Stimulated activated CD8-positive, alpha-beta memory T cell treated with anti-CD3 and anti-CD28 coated beads, Interleukin-12 subunit alpha, Interleukin-12 subunit beta, amount 100 ng/mL, for 1 hour (primary cell): ENCODE measurements at places on chromosomes 4 and X.

DNA sequence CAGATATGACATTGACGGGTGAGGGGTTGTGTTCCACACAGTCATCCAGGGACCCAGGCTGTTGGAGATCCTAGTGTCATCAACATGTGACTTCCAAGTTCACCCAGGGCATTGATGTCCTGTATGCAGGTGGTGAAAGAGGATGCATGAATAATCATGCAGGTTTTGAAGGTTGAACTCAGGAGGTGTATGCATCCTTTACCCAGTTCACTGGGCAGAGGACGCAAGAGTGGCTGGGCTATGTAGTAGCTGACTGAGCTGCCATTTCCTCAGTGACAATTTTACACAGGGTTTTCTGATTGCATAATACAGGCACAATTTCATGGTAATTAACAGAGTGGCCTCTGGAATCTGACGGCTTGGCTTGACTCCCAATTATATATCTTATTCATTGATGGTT lies 323.0 kb downstream of the HS3ST1 start:
- no peak for DNase-seq

DNA sequence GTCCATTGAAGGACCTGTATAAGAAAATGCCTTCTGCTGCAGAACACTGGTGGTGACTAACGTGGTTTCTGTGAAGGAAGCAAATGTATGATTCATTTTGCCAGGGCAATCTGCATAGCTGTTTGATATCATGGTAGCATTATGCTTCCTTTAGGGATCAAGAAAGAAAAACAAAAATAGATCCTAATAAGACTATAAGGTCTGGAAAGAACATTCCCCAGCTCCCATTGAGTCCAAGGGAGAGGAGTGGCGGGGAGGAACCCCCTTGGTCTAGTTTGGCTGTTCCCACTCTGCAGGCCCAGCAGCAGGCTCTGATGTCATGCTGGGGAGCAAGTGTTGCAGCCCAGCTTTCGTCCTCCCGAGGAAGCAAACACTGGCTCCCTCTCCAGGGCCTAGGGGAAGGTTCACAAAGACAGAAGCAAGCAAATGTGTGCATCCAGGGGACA lies 154.5 kb upstream of the GALNT7 start:
- no peak for DNase-seq

DNA sequence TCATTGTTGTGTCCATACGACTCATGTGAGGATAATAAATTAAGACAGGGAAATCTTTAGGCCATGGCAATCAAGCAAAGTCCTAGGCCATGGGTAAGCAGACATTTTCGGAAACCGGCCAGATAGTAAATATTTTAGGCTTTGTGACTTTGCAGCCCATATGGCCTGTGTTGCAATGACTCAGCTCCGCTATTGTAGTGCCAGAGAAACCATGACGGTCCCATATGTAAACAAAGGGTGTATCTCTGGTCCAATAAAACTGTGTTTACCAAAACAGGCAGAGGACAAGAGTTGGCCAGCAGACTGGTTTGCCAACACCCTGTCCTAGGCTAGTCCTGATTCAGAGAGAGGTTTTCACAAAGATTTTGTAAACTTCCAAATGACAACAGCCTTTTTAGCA lies 5.0 kb downstream of the FAM114A1 start:
- no peak for DNase-seq

GRCh38 chr4:140363051-140363450 lies 10.4 kb upstream of the SCOC start:
- no peak for DNase-seq

- DNase-seq = no peak
These were observed 55.9 kb upstream of the USP9X start for GRCh38 chrX:41029332-41029731.

DNA sequence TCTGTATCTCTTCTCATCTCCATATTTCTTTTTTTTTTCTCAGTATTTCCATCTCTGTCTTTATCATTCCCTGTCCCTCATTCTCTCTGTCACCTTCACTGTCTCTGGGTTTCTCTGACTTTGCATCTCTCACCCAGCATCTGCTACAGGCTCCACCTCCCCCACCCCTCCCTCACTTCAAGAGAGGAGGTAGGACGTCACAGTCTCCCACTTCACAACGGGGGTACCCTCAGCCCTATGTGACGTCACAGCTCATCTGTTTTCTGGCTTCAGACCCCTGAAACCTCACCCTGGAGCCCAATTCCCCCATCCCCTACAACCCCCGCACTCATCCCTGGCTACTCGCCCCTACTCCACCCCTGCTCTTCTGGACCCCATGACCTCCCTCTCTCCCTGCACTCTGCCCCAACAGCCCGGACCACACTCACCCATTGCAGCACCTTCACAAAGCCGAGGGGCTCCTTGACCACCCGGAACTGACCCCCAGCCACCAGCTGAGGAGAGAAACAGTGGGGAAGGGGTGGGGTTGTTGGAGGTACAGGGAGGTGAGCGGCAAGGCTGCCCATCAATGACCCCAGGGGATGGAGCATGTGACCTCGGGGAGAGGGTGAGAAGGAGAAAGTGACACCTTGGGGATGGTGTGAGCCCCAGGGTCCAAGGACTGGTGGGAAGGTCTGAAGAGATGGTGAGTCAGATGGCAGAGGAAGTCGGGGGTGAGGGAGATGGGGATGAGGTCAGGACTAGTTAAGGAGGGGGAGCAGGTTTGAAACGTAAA lies 1.3 kb downstream of the SYP start:
- no peak for DNase-seq

DNA sequence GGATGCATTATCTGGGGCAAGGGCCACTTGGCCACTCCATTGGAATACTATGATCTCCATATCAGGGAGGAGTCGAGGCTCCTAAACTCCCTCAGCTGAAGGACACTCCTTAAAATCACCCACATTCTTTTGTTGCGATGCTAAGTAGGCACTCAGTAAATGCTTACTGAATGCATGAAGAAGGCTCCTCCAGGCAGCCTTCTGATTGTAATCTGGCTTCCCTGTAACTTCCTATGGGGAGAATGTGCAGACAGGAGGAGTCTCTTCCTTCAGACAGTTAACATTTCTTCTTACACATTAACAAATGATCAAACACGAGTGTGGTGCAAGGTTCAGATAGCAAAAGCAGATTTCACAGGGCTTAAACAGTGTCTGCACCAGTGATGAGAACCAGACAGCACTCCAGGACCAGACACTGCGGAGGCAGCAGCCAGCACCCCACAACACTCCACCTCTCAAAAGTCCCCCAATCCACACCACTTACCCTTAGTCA lies 21.4 kb upstream of the USO1 start:
- DNase-seq = no peak

DNA sequence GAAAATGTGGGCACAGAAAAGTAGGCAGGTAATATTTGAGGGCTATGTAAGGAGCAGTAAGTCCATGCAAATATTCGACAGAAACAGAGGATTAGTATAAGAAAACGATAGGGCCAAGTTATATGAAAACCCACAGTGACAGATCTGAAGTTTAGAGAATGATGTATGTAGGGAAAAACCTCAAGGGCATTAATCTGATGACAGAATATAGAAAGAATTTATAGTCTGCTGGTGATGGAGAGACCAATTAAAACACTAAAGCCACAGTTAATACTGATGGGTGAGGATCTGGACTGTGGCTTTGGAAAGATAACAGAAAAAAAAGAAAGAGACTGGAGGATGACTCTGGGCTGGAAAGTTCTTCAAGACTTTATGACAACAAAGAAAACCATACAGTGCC lies 169.7 kb downstream of the PALLD start:
- no peak for DNase-seq

- no peak for DNase-seq
These were observed 30.7 kb upstream of the PTPN13 start for GRCh38 chr4:86563416-86563815.

GRCh38 chrX:12987900-12988594 lies 13.1 kb downstream of the TMSB4X start:
- DNase-seq = no peak

GRCh38 chrX:119218198-119218597 lies 17.9 kb upstream of the PGRMC1 start:
- no peak for DNase-seq
